ENCODE measurements at places on chromosomes 6 and 20.

- no peak for DNase-seq
Measured at GRCh38 chr6:37845930-37846329, 26.4 kb downstream of the ZFAND3 start.

GRCh38 chr6:160048471-160048870 lies 73.1 kb upstream of the SLC22A1 start:
- no peak for DNase-seq

GRCh38 chr20:58048096-58048702 lies 180.3 kb downstream of the ANKRD60 start:
- peak; percentile 7 for DNase-seq

DNA sequence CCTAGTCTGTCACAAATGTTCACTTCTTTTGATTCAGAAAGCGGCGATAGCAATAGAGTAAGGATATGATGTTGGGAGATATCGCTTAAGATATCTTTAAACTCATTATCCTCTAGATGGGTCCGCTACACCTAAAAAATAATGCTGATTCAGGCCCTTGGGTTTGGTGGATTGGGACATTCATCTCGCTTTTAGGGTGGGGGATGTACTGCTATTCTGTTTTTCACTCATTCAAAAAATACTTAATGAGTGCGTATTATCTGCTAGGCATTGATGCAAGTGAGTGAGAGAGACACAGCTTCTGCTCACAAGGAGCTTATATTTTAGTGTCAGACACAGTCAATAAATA lies 118.3 kb upstream of the SUPT3H start:
- no peak for DNase-seq

GRCh38 chr6:166073082-166073481 lies 94.6 kb downstream of the TBXT start:
- no peak for DNase-seq

DNA sequence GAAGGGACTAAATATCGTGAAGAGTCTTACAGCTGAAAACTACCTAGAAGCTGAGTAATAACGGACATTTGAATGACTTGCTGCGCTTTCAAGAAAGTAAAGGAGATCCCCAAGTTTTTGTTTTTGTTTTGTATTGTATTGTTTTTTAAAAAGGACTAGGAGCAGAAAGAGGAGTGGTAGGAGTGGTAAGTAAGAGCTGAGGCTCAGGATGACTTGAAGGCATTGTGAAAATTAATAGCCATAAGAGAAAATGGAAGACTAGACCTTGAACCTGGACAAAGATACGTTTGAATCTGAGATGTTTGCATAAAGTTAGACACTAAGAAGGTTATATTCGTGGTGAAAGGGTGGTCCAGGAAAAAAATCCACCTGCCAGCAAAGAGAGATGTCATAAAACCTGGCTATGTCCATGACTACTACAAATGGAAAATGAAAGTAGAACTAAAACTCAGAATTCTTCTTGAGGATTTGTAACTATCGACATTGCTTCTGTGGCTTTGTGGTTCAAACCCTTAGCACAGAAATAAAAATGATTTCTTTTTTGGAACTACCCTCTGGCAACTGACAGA lies 824.8 kb upstream of the FLRT3 start:
- DNase-seq: no peak

DNA sequence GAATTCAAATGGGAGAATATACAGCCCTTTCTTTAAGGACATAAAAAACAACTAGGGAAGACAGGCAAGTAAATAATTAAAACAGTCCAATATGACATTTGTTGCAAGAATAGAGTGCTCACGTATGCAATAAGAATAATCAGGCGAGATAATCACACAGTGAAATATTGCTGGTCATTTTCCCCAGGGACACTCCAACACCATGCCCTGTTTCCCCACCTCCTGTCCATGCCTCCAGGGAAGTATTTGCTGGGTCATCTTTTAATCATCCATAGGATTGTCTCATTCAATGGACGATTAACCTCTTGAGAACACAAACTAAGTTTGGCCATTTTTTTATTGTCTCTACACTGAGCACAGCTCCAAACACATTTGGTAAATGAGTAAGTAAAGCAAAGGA lies 472.9 kb downstream of the C6orf118 start:
- no peak for DNase-seq

- DNase-seq: no peak
Measured at GRCh38 chr6:50820869-50821264, 2.2 kb downstream of the TFAP2B start.

- no peak for DNase-seq
Measured at GRCh38 chr6:36248980-36249379, 20.9 kb upstream of the PNPLA1 start.

DNA sequence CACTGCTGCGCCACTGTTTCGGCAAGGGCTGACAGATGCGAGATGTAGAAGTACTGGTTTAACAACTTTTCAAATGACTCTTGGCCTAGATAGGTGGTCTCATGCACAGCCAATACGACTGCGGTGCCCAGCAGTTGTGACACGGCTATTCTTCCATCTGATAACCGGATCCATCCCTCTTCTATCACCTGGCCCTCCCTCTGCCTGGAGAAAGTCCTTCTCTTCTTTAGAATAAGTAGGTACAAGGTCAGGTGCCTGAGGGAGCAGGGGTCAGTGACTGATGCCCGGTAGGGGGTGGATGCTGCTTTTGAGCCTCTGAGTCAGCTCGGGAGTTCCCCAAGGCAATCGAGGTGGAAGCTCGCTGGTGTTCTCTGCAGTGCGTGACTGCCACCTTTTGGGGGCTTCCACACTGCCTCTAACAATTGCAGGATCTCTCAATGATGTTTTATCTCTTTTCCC lies 166.8 kb upstream of the GRIK2 start:
- peak; percentile 56 for DNase-seq

- DNase-seq: no peak
Measured at GRCh38 chr20:24381886-24382285, 87.5 kb upstream of the SYNDIG1 start.

GRCh38 chr20:42484790-42485375 lies 704.8 kb downstream of the PTPRT start:
- DNase-seq: no peak

DNA sequence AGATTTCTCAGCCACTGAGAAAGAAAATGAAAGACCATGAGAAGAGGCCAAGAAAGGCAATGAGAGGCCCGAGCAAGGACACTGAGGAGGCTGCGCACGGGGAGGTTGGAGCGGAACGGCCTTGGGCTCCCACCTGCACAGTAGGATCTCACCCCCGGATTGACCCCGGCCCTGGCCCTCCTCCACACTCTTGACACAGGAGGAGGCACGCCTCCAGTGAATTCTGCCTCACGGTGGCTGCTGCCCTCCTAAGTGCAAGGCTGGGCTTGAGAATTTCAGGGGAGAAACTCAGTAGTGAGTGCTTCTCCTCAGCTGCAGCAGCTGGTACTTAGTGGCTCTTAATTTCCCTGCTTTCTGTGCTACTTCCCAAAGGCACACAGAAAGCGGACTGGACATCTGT lies 18.0 kb downstream of the MRPL14 start:
- no peak for DNase-seq

DNA sequence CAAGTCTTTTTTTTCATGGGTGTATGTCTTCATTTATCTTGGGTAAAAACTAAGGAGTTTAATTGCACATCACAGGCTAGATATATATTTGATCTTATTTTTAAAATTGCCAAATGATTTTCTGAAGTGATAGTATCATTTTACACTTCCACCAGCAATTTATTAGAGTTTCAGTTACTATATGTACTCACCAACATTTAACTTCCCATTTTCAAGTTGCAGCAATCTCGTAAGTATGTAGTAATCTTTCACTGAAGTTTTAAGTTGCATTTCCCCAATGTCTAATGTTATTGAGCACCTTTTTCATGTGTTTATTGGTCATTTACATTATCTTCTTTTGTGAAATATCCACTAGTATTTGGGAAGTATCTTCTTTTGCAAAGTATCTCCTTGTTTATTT lies 277.4 kb upstream of the CNR1 start:
- DNase-seq: no peak

DNA sequence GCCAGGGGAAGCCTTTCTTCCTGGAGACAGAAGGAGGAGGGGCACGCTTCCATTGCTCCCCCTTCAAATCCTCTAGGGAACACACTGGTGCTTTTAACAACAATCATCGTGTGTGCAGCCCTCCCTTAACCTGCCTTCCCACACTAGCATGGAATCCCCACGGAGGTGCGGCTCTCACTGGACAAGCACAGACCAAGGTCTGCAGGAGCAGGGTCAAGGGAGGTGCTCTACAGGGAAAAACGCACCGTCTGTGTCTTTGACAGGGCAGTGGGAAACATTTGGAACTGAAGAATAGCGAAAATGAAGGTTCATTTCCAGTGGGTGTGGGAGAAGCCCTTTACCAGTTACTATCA lies 527.1 kb downstream of the QKI start:
- no peak for DNase-seq

- no peak for DNase-seq
Measured at GRCh38 chr6:74857157-74857556, 348.7 kb downstream of the COL12A1 start.

GRCh38 chr6:134967711-134968110 lies 17.8 kb upstream of the ALDH8A1 start:
- no peak for DNase-seq

- no peak for DNase-seq
Measured at GRCh38 chr6:76843054-76843822, 620.1 kb downstream of the HTR1B start.

GRCh38 chr6:43985329-43985728 lies 141.9 kb downstream of the MRPL14 start:
- DNase-seq: no peak

- DNase-seq: no peak
Measured at GRCh38 chr20:48921883-48922820, 641 bp downstream of the ARFGEF2 start.

GRCh38 chr6:15744818-15745402 lies 82.1 kb upstream of the DTNBP1 start:
- DNase-seq: no peak

DNA sequence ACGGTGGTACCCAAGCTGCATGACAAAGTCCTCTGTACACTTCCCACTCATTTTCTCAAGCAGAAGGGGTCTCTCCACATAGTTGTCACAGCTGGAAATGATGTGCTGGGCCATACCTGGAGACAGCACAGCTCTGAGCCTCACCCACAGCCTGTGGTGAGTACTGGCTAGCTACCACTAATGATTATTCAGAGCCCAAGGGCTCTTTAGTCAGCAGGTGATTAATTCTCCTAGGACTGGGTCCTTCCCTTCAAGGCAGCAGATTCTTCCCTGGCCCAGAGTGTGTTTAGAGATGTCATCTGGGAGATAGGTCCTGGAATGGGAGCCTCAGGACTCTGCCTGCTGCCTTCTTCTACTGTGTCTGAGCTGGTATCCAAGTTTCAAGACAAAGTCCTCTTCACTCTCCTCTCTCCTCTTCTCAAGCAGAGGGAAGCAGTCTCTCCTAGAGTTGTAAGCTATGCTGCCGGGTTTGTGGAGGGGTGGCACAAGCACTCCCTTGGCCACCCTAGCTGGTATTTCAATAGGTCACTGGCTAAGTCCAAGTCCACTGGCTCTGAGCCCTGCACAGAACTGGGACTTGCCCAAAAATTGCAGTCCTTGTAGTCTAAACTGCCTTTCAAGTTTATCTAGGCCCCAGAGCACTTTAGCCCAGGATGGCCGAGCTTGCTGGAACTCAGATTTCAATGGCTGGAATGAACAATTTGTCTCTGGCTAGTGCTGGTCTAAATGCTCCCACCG lies 49.8 kb upstream of the VGLL2 start:
- DNase-seq: no peak

GRCh38 chr6:97068211-97068610 lies 143.7 kb downstream of the KLHL32 start:
- DNase-seq: peak; percentile 36

- DNase-seq: no peak
Measured at GRCh38 chr6:5936631-5937030, 70.1 kb downstream of the NRN1 start.

GRCh38 chr6:143074101-143074500 lies 13.4 kb downstream of the AIG1 start:
- DNase-seq: no peak

DNA sequence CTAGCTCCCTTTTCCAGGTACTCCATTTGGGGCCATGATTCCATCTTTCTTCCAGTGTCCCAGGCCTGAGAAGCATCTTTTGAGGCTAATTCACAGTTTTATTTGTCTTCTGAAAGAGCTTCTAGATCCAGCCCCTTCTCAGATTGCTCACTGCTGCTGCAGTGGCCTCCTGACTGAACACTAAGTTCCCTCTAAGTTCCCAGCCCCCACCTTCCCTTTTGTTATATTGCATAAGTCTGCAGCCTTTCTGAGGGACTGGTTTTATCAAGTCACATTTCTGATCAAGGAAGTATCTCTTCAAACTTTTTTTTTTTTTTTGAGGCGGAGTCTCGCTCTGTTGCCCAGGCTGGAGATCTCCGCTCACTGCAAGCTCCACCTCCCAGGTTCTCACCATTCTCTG lies 10.7 kb downstream of the MAPRE1 start:
- no peak for DNase-seq

DNA sequence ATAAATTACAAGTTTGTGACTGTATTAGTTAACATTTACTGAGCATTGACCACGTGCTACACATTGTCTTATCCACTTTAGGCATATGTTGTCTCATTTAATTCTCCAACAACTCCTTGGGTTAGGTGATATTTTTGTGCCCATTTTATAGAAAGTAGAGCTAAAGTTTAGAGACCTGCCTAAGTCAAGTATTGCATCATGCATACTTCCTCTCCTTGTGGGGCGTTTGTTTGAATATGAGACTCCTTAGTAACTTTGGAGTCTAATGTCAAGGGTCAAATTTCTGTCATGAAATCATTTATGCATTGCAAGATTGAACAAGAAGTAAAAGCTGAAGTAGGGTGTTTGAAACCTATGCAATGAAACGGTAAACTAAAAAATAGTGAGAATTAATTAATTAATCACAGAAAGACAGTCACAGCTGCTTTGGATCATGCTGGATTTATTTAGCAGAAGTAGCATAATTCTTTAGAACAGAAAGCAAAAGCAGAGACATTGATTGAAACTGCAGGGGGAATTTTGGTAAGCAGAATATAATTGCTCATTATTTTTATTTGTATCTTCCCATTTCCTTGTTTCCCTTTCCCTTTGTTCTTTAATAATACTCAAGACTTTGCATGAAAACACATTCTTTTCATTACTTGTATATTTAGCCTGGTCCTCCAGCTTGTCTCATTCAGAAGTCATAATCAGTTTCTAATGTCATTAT lies 1374.4 kb upstream of the GJE1 start:
- DNase-seq: no peak

DNA sequence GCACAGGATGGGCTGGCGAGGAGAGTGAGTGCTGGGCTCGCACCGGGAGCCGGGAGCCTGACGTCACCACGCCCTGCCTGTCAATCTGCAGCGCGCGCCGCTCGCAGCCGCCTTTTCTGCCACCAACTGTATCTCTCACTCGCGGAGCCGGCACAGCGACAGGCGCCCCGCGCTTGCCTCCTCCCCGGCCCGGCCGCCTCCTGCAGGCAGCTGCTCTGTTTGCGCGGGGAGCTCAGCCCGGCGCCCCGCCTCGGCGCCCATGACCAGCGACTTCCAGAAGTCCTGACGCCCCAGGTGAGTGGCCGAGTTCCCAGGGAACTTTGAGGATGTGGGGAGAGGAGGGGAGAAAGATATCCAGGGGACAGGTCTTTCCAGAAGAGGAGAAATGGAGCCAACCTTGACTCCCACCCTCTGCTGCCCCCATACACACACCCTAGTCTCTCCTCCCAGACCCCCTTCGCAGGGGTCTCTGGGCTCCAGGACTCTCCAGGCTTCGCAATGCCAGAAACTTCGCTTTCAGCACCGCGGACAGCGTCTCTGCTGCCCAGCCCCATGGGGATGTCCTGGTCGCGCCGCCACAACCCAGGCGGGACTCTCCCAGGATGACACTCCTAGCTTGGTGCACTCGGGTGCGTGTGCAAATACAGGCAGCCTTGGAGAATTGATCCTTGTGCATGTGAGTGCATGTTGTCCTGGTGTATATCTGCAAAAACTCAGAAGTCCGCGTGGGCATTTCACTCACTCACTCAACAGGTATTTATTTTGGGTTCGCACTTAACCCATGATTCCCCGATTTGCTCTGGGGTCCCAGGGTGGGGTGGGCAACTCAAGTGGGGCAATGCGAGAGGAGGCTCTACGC lies at the start of gene GPR6:
Gene GPR6 (plus strand): TSS at position 138 of the 859 bp plus-strand sequence. CDS start 802 bp downstream, outside the sequence.
- DNase-seq: peak; percentile 69
